ENCODE measurements at places on chromosomes 5 and 9.

DNA sequence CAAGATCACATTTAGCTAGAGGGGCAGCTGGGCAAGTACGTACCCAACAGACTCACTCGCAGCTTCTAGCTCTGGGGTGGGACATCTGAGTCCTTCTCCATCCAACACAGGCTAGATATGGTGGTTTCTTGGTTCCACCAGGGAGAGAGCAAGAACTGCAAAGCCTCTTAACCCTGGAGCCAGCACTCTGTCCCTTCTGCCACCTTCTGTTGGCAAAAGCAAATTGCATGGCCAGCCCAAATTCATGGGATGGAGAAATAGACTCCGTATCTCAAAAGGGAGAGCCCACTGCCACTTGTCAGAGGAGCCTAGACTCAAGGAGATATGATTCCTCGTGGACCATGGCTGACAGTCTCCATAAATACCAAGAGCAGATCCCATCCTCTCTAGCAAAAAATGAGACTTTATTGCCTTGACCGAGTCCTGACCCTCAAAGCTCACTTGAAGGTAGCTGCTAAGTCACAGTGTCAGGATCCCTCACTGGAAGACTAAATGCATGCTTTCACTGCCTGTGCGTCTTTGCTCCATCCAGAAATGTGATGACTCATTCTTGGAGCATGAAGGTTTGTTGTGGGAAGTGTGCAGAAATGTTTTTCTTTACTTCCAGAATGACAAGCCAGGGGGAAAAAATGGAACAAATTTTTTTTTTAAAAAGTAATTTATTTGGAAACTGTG lies 28.8 kb upstream of the ROR2 start:
- no peak for DNase-seq

GRCh38 chr5:109298794-109299193 lies 111.0 kb downstream of the PJA2 start:
- no peak for DNase-seq

GRCh38 chr5:16791036-16791705 lies 144.9 kb downstream of the MYO10 start:
- DNase-seq = peak; percentile 14

DNA sequence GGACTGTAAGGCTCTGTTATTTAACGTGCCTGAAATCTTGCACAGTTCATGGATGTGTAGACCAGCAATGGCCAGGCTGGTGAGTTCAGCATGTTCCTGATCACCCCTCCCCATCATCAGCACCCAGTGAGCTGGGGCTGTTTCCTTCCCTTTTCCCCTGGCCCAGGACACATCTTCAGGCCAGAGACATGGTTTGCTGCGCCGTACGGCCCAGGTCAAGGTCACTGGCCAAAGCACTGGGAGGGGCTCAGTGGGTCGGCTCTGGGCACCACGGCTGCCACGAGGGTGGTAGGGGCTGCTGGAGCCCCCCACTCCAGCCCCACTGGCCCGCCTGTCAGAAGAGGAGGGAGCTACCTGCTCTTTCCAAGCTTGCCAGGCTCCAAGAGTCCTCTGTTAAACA lies 55.9 kb downstream of the SEMA4D start:
- no peak for DNase-seq

DNA sequence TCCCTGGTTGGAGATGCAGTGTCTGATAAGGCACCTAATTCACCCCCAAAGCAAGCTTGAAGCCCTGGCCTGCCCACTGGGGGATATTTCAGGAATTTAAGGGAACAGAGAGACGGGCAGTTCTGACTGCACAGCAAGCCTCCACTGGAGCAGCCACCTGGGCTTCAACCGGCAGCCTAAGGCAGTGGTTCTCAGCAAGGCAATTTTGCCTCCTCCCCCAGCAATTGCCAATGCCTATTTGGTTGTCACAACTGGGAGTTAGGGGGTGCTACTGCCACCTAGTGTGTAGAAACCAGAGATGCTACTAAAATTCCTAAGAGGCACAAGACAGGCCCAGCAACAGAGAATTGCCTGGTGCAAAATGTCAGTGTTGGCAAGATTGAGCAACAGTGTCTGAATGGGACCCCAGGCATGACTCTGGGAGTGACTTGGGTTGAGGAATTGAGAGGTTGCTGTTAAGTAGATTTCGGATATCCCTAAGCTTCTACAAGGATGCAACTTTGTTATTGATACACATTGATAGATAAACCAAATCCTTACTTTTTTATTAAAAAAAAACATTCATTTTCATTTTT lies 58.7 kb upstream of the CTSL start:
- no peak for DNase-seq
